ENCODE measurements at places on chromosomes 7 and 10.

DNA sequence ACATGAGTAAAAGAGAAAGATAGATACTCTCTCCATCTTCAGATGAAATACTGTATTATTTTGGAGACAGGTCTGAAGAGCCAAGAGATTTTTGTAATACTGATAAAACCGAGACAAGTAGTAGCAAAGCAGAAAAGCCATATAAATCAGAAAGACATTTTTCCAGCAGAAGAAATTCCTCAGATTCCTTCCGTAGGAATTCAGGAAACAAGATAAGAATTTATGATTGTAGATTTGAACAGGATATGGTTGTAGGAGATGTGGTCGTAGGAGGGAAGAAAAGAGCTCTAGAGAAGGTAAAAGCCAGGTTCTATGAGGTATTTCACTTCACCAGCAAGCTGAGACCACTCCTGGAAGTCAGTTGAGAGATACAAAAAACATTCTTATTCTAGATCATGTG is 17.6 kb upstream of the AASS start:
- DNase-seq: no peak

DNA sequence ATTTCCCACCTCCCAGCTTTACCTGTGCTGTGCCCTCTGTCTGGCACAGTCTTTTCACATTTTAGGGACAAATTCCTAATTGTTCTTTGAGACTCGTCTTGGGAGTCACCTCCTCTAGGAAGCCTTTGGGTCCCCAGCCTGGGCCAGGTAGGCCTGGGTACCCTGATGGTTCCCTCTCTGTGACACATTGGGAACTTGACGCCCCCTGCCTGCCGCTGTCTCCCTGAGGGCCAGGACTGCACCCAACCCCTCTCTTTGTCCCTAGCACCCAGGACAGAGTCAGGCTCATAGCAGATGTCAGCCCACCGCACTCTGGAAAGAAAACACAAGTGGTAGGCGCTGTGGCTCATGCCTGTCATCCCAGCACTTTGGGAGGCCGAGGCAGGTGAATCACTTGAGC is 71.4 kb downstream of the GTF2IRD1 start:
- no peak for DNase-seq

- no peak for DNase-seq
Measured at GRCh38 chr10:128623776-128624175, 497.6 kb upstream of the MKI67 start.

DNA sequence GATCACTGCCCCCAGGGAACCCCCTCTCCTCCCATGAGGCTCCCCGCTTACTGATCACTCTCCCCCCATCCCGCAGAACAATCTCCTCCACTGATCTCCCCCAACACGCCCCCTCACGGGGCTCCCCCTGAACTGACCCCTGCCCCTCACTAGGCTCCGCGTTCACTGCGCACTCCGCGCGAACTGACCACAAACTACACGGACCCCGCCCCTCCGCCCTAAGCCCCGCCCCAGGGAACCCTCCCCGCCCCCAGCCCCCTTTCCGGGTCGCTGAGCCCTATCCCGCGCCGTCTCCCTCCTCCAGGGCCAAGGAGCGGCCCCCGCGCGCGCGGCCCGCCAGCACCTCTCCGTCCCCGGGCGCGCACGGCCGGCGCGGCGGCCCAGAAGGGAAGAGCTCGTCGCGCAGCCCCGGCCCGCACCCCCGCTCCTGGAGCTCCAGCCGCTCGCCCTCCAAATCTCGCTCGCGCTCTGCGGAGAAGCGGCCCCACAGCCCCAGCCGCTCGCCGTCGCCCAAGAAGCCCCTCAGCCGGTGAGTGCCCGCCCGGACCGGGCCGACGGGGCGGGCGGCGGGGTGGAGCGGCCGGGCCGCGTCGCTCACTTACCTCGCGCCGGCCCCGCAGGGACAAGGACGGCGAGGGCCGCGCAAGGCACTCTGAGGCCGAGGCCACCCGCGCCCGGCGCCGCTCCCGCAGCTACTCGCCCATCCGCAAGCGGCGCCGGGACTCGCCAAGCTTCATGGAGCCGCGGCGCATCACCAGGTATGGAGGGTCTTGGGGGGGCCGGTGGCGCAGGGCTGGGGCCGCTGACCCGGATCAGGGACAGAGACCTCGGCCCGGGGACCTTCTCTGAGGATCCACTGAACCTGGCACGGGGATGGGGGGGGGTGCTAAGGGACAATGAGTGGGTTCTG is 19.9 kb upstream of the HSPB1 start:
- DNase-seq: no peak

- DNase-seq: no peak
Measured at GRCh38 chr10:120048391-120048790, 155.9 kb downstream of the SEC23IP start.

- no peak for DNase-seq
Measured at GRCh38 chr7:158894825-158895224, 38.5 kb downstream of the DYNC2I1 start.

GRCh38 chr10:119784340-119785067 is 58.7 kb downstream of the INPP5F start:
- DNase-seq: no peak

DNA sequence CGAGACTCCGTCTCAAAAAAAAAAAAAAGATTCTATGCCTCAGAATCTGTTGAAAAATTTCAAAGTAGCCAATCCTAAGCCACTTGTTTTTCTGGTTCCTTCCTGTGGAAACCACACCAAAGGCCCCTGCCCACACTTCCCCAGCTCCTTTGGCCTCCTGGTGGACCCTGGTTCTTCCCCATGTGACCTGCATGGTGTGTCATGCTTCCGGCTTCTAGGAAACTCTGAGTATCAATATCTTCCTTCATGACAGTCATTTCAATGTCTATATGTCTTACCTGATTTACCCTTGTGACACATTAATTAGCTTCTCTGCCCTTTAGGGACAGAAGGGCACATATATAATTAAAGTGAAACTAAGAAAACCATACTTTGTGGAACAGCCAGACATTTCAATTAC is 80.4 kb upstream of the GRB10 start:
- DNase-seq: no peak

GRCh38 chr10:88540351-88540750 is 42.8 kb downstream of the RNLS start:
- no peak for DNase-seq

Data from stimulated activated CD8-positive, alpha-beta memory T cell treated with anti-CD3 and anti-CD28 coated beads, Interleukin-12 subunit alpha, Interleukin-12 subunit beta, amount 100 ng/mL, for 4 hours (primary cell).